ENCODE measurements at places on chromosomes 4 and X. TPM values are rescaled to one million over a fixed set of nuclear protein-coding genes. Genes with fewer than 3 reads are reported as not detected.

DNA sequence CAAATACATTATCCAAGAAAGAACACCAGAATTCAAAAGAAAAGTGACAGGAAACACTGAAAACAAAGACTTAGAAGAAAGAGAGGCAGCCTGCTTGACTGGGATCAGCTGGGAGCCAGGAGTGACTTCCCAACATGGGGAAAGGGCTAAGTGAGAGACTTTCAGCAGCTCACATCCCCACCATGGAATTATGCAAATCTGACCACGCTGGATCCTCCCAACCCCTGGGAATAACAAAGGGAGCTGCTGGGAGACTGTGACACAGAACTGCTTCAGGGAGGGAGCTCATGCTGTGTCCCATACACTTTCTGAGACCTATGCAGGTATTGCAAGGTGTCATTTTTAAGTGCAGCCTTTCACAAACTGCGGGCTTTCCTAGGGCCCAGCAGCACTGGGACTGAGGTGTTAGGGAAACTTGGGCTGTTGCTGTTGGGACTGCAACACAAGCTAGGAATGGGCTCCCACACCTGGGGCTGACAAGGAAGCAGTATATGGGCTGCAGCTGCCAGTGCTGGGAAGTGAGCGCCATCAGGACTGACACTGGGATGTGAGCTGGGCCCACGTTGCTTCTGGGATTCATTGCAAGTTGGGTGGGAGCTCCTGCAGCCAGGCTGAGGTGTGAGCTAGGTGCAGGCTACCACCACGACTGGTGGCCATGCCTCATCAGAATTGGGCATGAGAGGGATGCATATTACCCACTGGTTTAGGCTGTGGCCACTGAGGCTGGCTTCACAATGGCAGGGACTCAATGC, 139.1 kb downstream of the KDR start:
- DNase-seq, result no peak

DNA sequence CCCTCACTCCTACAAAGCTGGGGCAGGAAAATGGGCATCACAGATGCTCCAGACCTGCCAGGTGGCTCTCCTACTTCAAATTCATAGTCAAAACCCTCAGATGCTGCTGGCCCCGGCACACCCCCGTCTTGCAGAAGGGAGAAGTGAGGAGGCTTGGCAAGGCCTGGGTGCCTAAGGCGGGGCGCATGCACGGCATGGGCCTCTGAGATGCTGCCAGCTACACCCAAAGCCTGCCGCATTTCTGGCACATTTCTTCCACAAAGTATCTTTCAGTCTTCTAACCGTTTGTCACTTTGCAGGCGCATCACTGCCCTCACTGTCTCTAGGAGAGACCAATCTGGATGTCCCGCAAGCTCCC, 19.6 kb downstream of the WDR1 start:
- DNase-seq, result no peak

SPP1 gene
- 3.7 TPM for total RNA-seq

NAP1L3 gene
- total RNA-seq, result 7.8 TPM

- DNase-seq, result no peak
These were observed 169.0 kb downstream of the ADAM29 start for GRCh38 chr4:175087145-175087544.

GRCh38 chr4:155565776-155566175, 100.9 kb upstream of the GUCY1A1 start:
- no peak for DNase-seq

GRCh38 chr4:146916479-146917076, 29.1 kb downstream of the TTC29 start:
- no peak for DNase-seq

DNA sequence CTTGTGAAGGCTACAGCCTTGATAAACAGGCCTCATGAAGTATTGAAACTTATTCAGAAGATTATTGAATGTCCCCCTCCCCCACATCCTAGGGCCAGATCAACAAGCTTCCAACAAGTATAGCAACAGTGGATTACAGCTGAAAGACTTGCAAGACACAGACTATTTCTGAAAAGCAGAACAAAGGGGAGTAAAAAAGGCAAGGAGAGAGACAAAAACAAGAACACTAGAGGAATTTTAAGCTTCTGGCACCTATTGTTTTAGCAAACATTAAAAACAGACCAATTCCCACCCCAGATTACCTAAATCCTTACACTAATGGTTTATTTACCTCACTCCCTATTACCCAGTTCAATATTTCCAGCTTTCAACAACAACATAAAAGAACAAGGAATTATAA, 446.3 kb upstream of the FSTL5 start:
- DNase-seq, result no peak

UGT2B7 gene
- total RNA-seq, result 1.2 TPM

MAGEE1 gene
- 9.6 TPM for total RNA-seq

DNA sequence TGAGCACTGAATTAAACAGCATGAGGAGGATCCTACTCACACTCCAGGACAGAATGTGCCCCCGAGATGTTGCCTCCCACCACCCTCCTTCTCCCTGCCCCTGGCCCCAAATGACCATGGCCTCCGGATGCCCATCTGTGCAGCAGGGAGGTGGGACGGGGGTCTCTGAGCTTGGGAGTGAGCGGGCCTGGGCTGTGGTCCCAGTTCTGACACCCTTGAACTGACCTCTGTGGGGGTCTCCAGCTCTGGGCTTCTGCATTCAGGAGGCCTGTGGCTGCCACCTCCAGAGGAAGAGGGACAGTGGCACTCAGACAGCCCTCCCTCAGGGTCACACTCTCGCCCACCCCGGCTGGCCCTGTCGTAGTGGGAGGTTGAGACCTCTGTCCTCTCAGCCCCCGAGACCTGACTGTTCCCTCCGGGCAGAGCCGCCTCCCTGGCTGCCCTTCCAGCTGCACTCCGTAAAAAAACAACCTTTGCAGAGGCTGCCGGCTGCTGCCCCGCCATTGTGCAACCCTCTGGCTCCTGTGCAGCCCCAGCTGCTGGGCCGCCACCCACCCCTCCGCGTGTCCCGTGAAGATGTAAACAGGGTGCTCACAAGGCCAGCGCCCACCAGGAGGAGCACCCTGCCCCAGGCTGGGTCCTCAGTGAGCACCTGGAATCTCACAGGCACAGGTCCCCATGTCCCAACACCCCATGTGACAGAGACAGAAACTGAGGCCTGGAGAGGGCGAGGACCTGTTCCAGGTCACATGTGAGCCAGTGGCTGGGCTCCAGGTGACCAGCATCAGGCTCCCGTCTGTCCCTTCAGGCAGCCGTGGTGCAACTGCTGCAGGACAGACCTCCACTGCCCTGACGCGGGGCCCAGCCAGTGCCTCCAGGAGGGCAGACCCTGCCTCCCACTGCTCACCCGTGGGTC, 39.6 kb downstream of the HTRA3 start:
- DNase-seq, result no peak

SLC6A8 gene
- 52.2 TPM for total RNA-seq

DNA sequence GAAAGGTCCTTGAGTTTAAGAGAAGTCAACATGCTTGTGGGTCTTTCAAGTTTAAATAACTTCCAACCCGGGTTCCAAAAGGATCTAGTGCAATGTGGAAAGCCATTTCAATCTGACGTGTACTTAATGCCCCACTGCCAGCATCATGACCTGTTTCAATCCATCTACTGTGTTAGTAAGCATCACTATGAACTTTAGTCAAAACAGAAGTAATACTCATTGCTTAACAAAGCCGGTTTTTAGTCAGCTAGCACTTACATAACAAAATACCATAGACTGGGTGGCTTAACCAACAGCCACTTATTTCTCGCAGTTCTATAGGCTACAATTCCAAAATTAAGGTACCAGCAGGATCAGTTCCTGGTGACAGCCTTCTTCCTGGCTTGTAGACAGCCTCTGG, 677.5 kb downstream of the DMD start:
- no peak for DNase-seq

GRCh38 chr4:122842984-122843531, 16.4 kb downstream of the FGF2 start:
- DNase-seq, result no peak

- no peak for DNase-seq
These were observed 72.3 kb upstream of the EFHC2 start for GRCh38 chrX:44415639-44416386.

DNA sequence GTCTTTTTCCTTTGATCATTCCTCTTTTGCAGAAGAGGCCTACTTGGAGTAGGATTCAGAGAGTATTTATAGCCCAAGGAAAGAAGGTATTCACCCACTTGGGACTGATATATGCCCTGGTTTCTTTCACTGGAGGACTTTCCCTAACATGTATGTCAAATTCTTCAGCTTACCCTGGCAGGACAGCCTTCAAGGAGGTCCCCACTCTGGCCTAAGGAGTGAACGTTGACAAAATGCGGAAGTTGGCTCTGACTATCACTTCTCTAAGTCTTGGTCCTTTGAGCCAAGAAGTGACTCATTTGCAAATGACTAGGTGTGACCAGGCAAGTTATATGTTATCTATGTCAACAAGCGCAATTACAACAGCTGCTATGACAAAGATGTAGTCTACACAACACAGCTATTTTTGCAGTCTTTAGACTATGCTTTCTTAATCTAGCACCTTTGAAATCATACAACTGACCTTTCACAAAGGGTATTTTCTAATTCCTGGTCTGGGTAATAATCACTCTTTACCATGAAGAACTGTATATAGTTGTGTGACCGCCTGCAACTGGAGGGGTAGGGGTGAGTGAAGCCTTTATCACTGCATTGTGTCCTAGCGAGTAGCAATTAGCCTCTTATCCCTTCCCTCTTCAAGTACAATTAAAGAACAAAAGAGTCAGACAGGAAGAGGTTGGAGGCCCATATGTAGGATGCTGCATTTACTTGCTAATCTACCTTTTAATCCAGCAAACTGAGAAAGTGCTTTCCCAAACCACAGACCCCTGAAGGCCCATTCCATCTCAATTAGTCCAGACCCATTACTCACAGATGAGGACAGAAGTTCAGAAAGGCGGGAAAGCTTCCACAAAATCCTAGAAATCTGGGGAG, 50.1 kb downstream of the RASGEF1B start:
- DNase-seq, result no peak

DNA sequence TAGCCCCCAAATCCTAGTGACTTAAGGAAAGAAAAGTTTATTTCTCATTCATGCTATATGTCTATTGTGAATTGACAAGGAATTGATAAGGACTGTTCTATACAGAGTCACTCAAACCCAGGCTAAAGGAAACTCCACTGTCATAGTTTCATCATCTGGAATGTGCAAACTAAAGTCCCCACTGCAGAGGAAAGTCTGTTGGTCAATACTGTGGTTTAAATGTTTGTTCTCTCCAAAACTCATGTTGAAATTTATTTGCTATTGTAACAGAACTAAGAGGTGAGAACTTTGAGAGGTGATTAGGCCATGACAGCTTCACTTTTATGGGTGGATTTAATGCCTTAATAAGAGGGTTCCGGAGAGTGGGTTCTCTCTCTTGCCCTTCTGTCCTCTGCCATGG, 149.6 kb downstream of the COX18 start:
- DNase-seq, result no peak

FGF5 gene
- total RNA-seq, result 0.64 TPM

ZNF718 gene
- 10.3 TPM for total RNA-seq

GRCh38 chr4:16289897-16290554, 63.8 kb upstream of the TAPT1 start:
- DNase-seq, result no peak

DCK gene
- total RNA-seq, result 15.3 TPM

GRCh38 chr4:184310171-184310567, 92.5 kb upstream of the ENPP6 start:
- no peak for DNase-seq

GRCh38 chr4:150217808-150218207, 139.6 kb downstream of the DCLK2 start:
- no peak for DNase-seq

CLNK gene
- total RNA-seq, result not detected

GRCh38 chrX:1397441-1398270, 5.7 kb upstream of the SLC25A6 start:
- DNase-seq, result no peak

RPL39 gene
- total RNA-seq, result 2,224 TPM

DNA sequence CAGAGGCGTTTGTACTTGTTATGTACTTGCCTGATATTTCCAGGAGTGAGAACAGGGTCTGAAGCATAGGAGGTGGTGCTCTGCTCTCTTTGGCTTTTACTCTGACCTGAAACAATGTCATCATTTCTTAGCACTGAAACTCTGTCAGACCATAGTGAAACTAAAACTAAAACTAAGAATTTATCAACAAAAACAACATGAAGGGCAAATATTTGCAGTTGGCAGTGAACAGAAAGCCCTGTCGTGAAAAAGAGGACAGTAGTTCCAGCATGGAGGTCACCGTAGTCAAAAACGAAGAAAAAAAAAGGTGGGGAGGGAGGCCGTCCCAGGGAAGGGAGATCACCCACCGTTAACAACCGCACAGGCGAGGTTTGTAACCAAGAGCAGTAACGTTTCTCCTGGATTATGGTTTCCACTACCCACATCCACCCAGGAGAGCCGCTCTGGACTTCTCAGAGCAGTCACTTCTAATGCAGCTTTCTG, 97.5 kb downstream of the ANK2 start:
- DNase-seq, result no peak

- DNase-seq, result no peak
These were observed 65.6 kb downstream of the DCAF8L1 start for GRCh38 chrX:27915617-27916016.
